Cardiac fibroblast (primary cell): ENCODE measurements at places on chromosomes 11 and 22.

- DNase-seq, result no peak
Observed at GRCh38 chr22:35558031-35558430, 17.4 kb downstream of the RASD2 start.

DNA sequence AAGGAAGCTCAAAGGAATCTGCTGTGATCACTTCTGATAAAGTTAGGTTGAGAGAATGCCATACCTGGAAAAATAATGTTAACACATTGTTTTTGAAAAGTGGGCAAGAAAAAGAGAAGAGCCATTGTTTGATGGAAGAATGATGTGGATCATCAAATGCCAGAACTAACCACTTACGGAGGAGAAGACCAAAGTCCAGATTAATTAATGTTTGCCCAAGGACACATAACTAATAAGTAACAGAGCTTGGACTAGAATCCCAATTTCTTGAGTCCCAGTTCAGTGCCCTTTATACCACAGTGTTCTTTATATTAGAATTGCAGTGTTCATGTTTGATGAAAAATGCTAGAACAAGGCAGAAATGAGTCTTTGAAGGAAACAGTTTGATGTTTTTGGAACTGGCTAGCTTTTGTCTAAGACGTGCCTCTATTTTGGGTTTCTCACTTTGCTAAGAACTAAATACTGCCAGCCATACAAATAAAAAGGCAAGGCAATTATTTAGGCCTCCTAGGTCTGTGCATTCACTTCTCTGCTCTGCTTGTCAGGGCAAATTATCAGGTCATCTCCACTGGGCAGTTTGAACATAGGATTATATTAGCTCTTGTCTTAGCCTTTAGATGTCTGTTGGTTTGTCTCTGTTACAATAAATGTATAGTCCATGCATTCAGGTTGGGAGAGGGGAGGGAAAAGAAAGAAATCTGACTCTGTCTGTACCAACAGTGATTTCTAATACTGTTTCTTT lies 72.3 kb downstream of the TRIM44 start:
- DNase-seq, result no peak

GRCh38 chr11:45282081-45282480 lies 4.1 kb downstream of the SYT13 start:
- DNase-seq, result no peak

- no peak for DNase-seq
Observed at GRCh38 chr11:110903378-110903777, 191.1 kb upstream of the ARHGAP20 start.

DNA sequence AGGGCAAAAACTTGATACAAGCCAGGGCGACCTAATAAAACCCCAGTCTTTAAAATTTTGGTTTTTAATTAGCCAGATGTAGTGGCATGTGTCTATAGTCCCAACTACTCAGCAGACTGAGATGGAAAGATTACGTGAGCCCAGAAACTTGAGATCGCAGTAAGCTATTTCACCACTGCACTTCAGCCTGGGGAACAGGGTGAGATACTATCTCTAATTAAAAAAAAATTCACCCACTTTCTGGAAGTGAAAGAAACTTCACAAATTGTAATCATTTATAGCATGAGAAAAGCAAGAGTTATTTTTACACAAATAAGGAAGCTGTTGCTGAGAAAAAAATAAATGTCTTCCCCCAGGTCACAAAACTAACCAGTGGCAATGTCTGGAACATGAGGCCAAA lies 882 bp upstream of the GLYATL2 start:
- DNase-seq, result no peak

GRCh38 chr22:33405194-33405593 lies 347.0 kb upstream of the SYN3 start:
- DNase-seq, result no peak

DNA sequence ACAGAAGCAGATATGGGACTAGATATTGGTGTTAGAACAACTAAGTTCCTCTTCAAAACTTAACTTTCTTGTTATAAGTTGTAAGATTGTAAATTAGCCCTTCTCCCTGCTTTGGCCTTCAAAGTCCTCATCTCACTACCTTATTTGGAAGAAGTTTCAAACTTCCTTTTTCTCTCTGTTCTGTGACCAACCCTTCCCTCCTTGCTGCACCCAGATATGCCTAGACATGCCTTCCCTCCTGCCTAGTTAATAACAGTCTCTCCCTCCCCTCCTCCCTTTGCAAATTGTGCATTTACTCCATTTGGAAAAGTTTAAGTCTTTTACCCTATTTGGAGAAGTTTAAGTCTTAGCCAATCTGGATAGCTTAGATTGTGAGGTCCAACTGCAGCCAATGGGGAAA lies 4.9 kb downstream of the OR52K2 start:
- no peak for DNase-seq

GRCh38 chr11:17747131-17747955 lies 12.8 kb downstream of the KCNC1 start:
- no peak for DNase-seq

- no peak for DNase-seq
Observed at GRCh38 chr22:50490531-50491308, 4.1 kb downstream of the MIOX start.

- no peak for DNase-seq
Observed at GRCh38 chr11:62925745-62926679, 4.8 kb upstream of the CHRM1 start.

- no peak for DNase-seq
Observed at GRCh38 chr22:42389143-42389542, 43.1 kb downstream of the NFAM1 start.

GRCh38 chr11:99015634-99016454 lies 4.9 kb upstream of the CNTN5 start:
- peak; percentile 70 for DNase-seq

- DNase-seq, result no peak
Observed at GRCh38 chr11:26708736-26709456, 13.0 kb downstream of the SLC5A12 start.

- peak; percentile 37 for DNase-seq
Observed at GRCh38 chr11:114027926-114028325, 31.6 kb upstream of the ZBTB16 start.

DNA sequence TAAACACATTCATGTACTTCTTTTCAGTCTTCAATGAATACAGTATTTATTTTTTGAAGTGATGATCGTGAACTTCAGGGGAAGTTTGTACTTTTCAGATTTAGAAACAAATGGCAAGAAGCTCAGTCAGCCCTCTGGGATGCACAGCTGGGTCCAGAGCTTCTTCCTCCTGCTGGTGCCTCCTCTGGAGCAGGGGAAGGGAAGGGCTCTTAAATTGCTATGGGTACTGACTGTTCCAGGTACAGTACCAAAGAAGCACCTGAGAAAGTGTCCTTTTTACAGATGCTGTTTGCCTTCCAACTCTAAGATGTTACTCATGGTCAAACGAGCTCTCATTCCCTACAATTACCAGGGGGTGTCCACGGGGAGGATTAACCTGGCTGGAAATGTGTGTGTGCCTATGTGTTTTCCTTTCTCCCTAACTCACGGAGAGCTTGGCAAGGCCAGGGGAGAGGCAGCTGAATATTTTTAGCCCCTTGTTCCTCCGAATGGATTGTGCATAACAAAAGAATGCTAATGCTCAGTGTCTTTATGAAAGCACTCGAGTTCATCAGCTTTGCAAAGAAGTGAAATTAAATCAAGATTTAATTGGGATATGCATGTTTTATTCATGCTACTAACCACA lies 313.7 kb upstream of the CADM1 start:
- DNase-seq, result no peak

GRCh38 chr11:63868399-63869064 lies 29.6 kb downstream of the MARK2 start:
- no peak for DNase-seq

DNA sequence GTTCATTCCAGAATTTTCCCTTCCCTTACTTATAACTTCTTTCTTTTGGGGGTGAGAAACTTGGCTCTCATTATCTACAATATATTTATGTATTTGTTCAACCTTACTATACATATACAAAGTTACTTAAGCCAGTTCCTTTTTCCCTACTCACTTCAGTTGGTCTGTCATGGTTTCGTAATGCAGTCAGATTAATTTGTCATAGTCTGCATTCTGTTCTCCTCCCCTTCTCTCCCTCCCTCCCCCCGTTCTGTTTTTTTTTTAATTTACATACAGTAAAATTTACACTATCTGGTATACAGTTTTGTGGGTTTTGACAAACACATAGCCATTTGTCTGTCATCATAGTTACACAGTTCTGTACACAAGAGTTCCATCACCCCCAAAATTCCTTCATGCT lies 71.8 kb upstream of the ADORA2A start:
- peak; percentile 38 for DNase-seq

DNA sequence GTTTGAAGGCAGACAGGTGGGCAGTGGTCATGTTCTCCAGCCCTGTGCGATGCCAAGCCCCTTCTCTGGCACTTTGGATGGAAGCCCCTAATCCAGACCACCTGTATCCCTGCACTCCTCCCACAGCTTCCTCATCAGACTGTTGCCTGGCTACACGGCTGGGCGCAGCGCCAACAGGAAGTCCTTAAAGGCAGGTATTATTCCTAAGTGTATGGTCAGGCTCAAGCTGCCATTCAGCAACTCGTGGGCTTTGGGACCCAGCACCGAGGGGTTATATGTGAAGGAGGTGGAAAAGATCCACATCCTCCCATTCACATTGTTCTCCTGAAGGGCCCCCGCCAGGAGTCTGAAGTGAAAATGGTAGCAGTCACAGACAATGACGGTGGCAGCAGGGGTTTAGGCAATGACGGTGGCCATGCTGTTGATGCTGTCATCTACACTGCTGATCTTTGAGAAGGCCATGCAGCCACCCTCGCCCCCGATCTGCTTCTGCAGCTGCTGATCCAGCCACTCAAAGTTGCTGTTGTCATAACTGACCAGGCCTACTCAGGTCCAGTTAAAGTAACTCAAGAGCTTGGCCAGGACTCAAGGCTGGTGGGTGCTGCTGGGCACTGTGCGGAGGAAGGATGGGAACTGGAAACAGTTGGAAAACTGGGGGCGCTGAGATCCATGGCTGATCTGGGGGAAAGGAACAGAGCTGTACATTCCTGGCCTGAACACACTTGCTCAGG lies 27.7 kb downstream of the OR6Q1 start:
- DNase-seq, result no peak

- no peak for DNase-seq
Observed at GRCh38 chr11:78323363-78323762, 94.3 kb downstream of the GAB2 start.

GRCh38 chr11:119337581-119338317 lies 2.9 kb downstream of the C1QTNF5 start:
- DNase-seq, result peak; percentile 60

DNA sequence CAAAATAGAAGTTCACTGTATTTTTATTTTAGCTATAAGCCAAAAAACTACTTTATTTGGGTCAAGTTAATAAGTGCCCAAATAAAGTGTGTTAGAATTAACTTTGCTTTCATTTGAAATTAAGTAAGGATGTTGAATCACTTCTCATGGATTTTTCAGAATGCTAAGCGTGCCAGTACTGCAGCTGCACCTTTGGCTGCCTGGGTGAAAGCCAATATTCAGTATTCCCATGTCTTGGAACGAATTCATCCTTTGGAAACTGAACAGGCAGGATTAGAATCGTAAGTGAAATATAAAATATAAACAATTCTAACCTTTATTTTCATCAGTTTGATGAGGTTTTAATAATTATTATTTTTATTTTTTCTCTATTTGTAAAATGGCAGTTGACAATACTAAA lies 113.6 kb downstream of the DYNC2H1 start:
- DNase-seq, result no peak

GRCh38 chr11:37320921-37321320 lies 722.9 kb upstream of the RAG2 start:
- DNase-seq, result peak; percentile 18

DNA sequence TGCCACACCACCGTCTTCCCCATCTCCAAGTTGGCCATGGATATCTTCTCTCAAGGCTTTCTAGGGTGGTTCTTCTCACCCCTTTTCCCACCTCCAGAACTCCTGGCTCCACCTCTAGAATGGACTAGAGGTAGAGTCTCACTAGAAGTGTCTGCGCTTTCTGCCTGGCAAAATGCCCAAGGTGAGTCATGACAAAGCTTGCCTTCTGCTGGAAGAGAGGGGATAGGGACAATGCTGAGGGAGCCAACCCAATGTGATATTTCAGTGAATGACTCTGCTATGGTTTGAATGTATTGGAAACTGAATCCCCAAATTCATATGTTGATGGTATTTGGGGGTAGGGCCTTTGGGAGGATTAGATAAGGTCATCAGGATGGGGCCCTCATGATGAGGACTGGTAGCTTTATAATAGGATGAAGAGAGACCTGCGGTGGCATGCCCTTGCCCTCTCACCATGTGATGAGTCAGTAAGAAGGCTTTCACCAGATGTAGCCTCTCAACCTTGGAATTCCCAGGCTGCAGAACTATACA lies 4.1 kb upstream of the CD82 start:
- DNase-seq, result no peak

- DNase-seq, result peak; percentile 93
Observed at GRCh38 chr22:50185375-50186087, at the start of gene TRABD. Gene TRABD, plus strand, starts transcription at chr22:50185913. Its CDS starts 7,148 bp downstream, at chr22:50193061.

GRCh38 chr11:1160231-1161101 lies 2.7 kb downstream of the MUC5AC start:
- no peak for DNase-seq

- DNase-seq, result no peak
Observed at GRCh38 chr22:48222742-48223487, 1460.5 kb downstream of the TBC1D22A start.

- DNase-seq, result peak; percentile 45
Observed at GRCh38 chr11:58024601-58025091, 965 bp downstream of the OR9Q1 start.
